A549 treated with RU486 at 1 μM for 4 hours (cell line): ENCODE measurements at places on chromosomes 13 and 19. TPM values are rescaled to one million over a fixed set of nuclear protein-coding genes. Genes with fewer than 3 reads are reported as not detected.

The GDF15 gene
- 30.3 to 66.7 TPM (median 56.0 TPM) in 5 replicates for total RNA-seq

The B3GNT3 gene
- 4.0 to 5.3 TPM (median 4.9 TPM) in 5 replicates for total RNA-seq

The ZNF211 gene
- total RNA-seq = 5.4 to 6.4 TPM (median 6.0 TPM) in 5 replicates

The BEST2 gene
- 0.05 to 0.14 TPM in 2 of 5 replicates, not detected in the others for total RNA-seq

The IFNL3 gene
- not detected in 5 replicates for total RNA-seq

The CACNG8 gene
- 0.69 to 1.5 TPM (median 1.3 TPM) in 5 replicates for total RNA-seq

The FLT1 gene
- total RNA-seq = 0.02 to 0.06 TPM in 2 of 5 replicates, not detected in the others

The ZNF507 gene
- total RNA-seq = 11.8 to 18.3 TPM (median 16.8 TPM) in 5 replicates
